ENCODE measurements at places on chromosomes 12 and 14.

DNA sequence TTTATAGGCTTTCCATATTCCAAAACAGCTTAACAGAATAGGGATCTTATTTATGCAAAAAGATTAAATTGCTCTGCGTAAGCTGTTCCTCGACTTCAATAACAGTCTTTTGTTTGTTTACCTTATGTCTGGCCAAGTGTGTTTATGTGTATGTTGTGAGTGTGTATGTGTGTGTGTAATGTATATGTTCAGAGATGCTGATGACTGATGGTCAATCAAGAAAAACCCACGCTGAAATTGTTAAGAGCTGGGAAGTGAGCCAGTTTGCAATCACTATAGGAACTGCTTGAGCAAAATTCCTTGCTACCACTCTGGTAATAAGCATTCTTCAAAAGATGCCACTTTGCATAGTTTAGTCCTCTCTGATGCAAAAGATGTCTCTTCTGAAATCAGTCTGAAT is 59.6 kb downstream of the PRKD1 start:
- DNase-seq = peak; percentile 27

GRCh38 chr12:30257618-30258017 is 438.1 kb downstream of the IPO8 start:
- no peak for DNase-seq

DNA sequence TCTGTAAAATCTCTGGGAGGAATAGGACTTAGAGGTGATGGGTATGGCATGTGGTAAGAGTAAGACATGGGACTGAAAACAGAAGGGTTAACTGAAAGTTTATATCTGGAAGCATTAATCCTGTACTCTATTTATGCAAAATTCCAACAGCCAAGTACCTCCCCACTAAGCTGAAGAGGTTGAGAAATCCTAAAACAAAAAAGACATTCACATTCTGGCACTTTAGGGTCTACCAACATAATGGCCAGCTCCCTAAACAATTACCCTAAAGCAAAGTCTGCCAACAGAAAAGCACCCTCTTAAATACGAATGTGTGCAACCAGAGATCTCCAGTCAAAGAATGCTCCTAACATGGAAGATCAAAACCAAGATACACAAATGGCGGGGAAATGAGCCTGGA is 87.4 kb downstream of the GTF2A1 start:
- DNase-seq = no peak

GRCh38 chr14:84013424-84013823 is 1516.5 kb upstream of the FLRT2 start:
- no peak for DNase-seq

- DNase-seq = peak; percentile 64
Observed at GRCh38 chr14:90061685-90062126, at the start of gene KCNK13. TSS of gene KCNK13 (plus strand) at chr14:90061994. CDS start at chr14:90062206, 212 bp downstream.

DNA sequence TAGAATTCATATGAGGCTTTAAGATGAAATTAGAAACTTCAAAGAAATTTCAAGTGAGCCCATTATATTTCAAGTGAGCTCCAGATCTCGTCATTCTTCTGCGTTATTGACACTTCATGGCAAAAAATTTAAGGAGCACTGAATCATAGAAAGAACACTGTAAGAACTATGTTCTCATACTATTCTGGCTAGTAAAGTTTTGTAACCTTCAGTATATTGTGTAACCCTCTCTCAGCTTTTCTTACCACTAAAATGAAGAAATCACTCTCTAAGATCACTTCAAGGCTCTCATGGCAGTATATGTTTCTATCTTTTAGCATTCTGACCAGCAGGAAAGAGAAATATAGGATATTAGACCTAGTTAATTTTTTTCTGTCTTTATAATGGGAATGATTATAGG is 6.3 kb downstream of the GPHN start:
- DNase-seq = no peak

GRCh38 chr12:79374545-79374944 is 316.2 kb downstream of the PAWR start:
- no peak for DNase-seq

DNA sequence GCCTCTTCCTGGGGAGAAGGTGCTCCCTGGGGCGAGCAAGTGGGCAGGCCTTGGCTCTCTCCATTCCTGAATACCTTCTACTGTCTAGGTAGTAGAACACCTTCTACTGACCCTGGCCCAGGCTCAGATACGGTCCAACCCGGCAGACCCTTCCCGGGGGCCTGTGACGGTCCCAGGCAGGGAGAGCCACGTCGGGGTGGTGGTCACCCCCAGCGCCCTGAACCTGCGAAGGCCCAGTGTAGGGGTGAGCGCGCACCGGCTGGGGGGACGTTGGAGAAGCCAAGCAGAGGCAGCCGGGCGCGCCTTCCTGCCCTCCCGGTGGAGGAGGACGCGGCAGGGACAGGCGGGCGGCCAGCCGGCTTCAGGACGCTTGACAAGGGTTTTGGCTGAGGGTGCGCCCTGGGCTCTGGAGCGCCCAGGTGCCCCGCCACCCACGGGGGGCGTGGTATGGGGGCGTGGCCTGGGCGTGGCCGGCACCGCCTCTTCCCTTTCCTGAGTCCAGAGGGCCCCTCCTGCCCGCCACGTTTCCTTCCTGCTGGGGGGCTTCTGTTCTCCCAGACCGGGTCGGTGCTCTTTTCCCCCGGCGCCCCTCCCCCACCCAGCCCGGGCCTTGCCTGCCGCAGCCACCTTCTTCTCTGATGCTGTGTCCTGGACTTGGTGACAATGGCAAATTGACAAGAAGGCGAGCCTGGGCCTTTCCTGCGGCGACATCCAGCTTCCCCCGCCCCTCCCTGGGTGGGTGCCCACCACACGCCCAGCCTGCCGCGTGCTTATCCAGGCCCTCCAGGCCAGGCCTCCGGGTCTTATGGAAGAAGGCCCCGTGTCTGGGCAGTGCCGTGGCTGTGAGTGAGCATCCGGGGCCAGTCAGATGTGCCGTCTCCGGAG is 24.5 kb upstream of the PPP1R13B start:
- DNase-seq = no peak

- peak; percentile 33 for DNase-seq
Observed at GRCh38 chr14:53793790-53794505, 162.7 kb downstream of the BMP4 start.

DNA sequence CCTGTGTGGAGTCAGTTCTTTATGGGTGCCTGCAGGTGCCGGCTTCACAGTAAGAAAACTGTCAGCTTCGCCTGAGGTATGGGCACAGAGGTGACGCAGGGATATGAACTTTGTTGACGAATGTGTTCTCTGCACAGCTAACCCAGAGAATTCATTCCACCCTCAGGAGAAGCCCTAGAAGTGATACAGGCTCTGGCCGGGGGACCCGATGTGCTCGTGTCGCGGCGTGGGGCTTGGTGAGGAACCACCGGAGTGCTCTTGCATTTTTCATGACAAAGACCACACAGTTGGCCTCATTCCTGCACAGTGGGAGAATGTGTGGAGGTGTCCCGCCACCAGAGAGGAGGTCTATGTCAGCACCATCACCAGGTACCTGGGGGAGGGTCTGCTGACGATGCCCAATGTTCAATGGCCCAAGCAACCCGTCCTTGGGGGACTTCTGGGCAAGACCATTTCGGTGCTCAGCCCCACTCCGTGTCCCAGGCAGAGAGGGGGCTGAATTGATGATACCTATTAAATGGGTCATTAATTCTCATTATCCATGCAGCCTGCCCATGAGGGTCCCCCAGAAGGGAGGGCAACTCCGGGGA is 147.5 kb upstream of the RTL1 start:
- DNase-seq = no peak

DNA sequence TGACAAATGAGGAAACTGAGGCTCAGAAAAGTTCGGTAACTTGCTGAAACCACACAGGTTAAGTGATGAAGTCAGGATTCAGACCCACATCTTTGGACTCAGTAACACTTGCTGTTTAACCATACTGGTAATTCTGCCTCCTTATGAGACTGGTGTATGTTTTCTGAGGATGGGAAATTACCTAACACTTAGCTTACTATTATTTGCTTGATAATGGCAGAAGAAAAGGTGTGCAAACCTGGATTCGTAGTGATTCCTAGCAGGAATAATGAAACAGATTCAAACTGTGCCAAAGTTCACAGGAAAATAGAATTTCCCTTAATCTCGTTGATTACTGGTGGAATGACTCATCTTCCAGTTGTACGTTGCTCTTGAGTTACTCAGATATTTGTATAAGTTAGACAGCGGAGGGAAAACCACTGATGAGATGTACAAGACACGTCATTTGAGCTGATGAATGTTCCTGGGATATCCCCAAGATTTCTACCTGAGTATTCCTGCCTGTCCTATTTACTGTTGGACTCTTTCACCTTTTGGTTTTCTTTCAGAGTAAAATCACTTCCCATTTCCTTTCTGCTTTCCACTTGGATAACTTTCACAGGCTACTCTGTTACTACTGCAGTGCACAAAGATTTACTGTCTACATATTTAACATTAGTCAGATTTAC is 37.5 kb downstream of the PRORP start:
- no peak for DNase-seq
